SHP77 (cell line): ENCODE measurements at places on chromosomes 13 and 19.

GRCh38 chr13:48263196-48263595 is 30.2 kb downstream of the ITM2B start:
- no peak for DNase-seq

GRCh38 chr19:48379058-48379457 is 12.3 kb downstream of the KDELR1 start:
- DNase-seq = no peak

GRCh38 chr13:98823442-98823841 is 71.0 kb upstream of the SLC15A1 start:
- no peak for DNase-seq

DNA sequence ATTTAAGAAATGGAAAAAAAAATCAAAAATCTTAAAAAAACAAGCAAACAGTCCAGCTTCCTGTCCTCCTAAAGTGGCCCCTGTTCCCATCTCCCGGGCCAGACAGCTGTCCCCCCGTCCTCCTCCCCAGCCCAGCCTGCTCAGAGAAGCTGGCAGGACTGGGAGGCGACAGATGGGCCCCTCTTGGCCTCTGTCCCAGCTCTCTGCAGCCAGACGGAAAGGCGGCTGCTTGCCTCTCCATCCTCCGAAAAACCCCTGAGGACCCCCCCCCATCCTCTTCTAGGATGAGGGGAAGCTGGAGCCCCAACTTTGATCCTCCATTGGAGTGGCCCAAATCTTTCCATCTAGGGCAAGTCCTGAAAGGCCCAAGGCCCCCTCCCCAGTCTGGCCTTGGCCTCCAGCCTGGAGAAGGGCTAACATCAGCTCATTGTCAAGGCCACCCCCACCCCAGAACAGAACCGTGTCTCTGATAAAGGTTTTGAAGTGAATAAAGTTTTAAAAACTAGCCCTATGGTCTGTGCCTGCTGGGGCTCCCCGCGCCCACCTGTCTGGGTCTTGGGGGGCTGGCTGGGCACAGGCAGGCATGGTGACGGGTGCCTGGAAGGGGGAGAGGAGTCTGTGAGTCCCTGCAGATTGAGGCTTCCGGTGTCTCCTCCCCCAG is 3.8 kb downstream of the GADD45GIP1 start:
- peak; percentile 27 for DNase-seq

DNA sequence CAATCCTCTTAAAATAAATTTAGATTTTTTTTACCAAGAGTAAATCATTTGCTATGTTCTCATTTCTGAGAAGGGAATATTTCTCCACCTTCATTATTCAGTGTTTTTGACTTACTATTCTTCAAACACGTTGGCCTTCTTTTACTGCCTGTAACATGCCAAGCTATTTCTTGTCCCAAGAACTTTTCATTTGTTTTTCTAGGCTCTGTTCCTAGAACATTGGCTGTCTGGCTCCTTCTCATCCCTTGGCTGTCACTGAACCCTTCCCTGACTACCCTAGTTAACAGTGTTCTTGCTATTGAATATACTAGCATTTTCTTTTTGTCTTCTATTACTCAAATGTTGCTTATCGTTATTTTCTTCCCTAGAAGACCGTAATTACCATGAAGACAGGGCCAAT is 248.1 kb downstream of the ITGBL1 start:
- DNase-seq = no peak

GRCh38 chr13:27976362-27977091 is 7.4 kb upstream of the CDX2 start:
- no peak for DNase-seq

DNA sequence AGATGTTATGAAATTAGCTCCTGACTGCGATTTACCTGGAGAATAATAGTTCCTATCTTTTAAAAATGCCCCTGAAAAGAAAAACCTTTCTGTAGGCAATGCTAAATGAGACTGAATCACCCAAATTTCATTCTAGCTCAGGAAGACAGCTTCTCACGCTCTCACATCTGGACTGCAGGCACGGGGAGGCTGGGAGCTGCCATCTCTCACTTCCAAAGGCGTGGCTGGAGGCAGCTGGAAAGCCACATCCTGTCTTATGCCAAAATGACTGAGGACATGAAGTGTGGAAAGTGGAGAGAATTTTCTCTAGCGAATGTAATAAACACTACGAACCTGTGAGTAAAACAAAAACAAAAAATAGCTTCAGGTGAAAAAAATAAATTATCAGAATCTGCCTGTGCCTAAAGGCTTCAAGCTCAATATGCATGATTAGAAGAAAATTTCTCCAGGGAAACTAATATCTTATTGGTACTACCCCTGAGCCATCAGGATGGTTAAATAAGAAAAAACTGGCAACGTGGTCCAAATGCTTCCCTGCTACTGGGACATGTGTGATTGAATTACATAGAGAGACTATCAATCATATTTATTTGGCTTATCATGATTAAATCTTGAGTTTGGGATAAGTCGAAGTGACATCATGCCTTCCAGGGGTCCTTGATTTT is 58.1 kb upstream of the UBL3 start:
- DNase-seq = no peak

DNA sequence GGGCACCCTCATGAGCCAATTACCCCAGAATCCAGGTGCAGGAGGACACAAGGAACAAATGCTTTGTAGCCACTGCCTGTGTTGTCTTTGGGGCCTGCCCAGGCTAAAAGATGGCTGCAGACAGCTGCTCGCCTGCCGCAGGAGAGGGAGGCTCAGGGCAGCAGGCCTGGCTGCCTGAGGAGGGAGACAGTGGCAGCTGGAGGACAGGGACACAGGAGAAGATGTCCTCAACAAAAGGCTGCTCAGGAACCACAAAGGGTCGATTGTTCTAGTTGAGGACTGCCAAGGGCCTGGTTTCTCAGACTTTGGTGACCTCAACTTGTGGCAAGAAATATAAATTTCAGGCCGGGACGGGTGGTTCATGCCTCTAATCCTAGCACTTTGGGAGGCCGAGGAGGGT is 7.6 kb downstream of the SIRT2 start:
- peak; percentile 30 for DNase-seq

GRCh38 chr13:113544071-113544891 is 40.3 kb upstream of the TFDP1 start:
- no peak for DNase-seq

DNA sequence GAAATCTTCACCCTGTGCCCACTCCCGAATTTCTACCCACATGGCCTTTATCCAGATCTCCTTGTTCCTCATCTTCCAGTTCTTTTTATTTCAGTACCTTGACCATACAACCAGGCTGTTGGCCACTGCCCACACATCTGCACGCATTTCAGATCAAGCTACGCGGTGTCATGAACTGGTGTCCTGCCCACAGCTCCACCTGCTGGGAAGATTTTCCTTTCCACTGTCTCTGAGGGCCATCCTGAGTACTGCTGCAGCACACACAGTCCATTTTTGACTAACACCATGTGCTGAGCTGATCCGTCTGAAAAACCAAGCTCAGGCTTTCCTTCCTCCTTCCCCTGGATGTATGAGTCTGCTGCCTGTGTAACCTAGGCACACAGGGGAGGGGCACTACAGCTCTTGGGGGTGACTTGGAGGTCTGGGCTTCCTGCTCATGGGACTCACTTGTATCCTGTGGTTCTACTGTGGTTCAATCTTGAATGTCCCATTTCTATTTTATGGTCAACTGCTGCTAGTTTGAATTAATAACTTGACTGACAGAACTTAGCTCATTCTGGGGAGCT is 71.9 kb downstream of the WASF3 start:
- DNase-seq = no peak

GRCh38 chr13:67880916-67881315 is 650.8 kb upstream of the PCDH9 start:
- no peak for DNase-seq

DNA sequence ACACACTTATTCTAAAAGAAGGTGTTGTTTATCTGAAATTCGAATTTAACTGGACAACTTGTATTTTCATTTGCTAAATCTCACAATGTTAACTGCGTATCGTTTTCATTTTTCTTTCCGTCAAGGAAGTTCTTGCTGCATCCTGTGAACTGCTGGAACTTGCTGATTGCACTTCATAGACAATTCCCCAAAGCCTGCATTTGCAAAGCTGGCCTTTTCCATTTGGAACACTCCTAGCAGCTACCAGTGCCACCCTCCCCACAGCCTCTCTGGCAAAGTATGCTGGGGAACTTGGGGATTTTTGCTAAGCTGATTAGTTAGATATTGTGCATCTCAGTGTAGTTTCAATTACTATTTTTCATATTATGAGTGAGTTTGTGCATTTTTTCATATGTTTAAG is 20.4 kb upstream of the ARGLU1 start:
- DNase-seq = no peak

GRCh38 chr19:50823389-50824042 is at the start of gene KLK1:
TSS of gene KLK1 (minus strand) at chr19:50823787. CDS start at chr19:50823748, 39 bp downstream.
- DNase-seq = no peak

DNA sequence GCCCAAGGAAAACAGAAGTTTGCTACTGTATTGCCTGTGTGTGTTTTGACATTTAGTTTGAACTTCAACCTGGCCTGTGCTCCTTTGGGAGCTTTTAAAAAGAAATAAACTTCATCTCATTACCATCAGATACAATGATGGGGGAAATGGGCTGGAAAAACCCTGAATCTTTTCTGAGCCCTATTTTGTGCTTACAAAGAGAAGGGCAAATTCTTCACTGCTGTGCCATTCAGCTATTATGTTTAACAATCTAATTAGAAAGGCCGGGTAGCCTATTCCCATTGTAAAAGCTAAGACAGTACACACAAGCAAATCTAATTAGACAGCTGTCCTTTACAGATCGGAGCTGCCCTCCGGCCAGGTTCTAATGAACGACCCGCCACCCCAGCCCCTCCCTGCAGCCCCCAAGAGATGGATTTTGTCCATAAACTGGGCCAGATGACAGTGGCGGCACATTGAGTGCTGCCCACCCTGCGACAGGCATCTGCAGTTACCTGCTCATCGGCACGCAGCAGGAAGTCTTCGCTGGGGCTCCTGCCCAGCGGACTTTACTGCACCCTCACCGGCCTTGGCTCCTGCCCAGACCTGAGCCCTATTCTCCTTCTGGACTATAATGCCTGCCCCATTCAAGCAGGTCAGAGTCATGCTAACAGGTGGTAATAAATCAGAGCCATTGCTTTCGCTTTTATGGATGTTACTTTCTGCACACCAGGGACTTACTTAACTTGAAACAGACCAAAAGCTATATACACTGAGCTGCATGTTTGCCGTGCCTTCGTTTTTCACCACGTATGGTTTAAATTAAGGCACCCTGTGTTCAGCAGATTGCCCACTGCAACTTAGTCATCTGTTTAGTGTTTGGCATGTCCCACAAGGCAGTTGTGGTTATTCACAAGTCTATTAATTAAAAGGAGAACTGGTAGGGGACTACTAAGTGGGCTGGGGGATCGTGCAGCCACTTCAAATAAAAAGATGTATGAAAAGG is 549.6 kb downstream of the FGF9 start:
- no peak for DNase-seq
